ENCODE measurements at places on chromosomes 5 and 9. TPM values are rescaled to one million over a fixed set of nuclear protein-coding genes. Genes with fewer than 3 reads are reported as not detected.

DNA sequence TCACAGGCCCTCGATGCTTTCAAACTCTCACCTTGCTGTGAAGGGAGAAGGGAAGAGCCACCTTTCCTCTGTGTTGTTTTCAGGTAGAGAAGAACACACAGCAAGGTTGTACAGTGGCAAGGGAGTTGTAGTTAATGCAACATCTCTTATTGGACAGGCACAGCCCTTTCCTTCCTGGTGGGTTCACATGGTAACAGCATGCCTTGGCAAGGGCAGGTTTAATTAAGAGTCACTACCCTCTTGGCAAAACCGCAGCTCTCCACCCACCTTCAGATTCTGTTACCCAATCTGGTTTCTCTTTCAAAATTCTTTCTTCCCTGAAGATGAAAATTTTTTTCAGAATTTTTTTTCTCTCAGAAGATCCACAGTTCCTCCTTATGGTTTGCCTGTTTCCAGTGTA is 253.1 kb downstream of the TLR4 start:
- no peaks in the 10 kb centered on the region for H3K36me3 ChIP-seq
- no peak for DNase-seq

PCDHB14 gene
- total RNA-seq: 3.3 TPM

DNA sequence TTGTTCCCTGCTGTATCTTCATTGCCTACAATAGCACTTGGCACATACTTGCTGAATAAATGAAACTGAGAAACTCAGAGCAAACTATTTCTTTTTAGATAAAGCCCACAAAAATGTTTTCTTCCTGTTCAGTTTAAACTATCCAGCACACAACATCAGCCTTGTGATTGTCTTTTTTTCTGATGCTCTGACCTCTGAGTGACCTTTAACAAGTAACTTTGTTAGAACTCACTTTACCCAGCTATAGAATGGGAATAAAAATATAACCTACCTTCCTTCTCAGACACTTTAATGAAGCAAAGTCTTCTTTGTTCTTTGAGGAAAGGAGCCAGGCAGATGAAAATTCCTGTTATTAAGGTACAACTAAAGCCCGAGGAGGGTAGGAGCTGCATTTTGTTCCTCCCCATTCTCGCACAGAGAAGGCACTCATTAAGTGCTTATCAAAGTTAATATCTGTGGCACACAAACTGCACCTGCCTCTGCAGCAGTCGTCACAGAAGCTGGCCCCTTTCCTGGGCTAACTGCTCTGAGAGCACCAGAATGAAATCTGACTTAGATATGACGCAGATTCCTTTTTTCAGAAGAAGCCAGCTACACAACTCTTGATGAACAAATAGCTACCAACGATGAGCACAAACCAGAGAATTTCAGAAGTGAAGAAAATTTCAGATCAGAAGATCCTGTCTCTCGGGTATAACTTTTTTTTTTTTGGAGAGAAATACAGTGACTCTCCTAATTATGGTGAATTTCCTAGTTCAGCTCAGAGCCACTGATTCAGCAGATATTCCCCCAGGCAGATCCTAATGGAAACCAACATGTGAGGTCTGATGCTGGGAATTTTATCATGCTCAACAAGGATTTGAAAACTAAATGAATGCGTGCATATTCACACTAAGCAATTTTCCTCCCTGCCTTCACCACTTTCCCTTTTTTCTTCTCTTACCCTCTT is 31.0 kb upstream of the NR3C1 start:
- no peak for DNase-seq
- H3K4me1 ChIP-seq: no peaks in the 10 kb centered on the region
- no peak overlapping the region for H3K27ac ChIP-seq
- peaks cover 3% of the 10 kb centered on the region for H3K27me3 ChIP-seq
- no peaks in the 10 kb centered on the region for H3K36me3 ChIP-seq
- no peak overlapping the region for H3K4me3 ChIP-seq

GCNT4 gene
- 1.4 TPM for total RNA-seq

CDC14B gene
- 22.3 TPM for total RNA-seq

DNA sequence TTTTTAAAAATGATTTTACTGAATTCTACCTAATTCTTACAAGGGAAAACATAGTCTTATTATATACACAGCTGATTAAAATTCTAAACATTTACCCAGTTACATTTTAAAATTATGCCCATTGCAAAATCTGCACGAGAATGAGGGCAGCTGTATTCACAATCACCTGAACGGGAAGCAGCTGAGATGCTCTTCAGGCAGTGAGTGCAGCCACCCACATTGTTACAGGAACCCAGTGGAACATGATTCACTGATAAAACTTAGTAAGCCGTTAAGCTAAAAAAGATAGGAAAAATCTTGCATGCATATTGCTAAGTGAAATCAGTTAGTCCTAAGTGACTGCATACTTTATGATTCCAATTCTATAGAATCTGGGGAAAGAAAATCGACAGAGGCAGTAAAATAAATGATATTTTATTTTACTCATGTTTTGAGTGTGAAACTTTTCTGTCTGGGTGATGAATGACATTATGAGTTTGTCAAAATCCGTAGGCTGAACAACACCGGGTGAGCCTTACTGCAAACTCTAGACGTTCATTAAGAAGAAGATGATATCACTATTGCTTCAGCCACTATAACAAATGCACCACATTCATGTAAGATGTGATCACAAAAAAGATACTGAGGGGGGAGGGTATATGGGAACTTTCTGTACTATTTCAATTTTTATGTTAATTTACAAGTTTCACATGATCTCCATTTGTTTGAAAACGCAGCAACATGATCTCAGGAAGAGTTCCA is 39.1 kb upstream of the FLT4 start:
- no peak overlapping the region for H3K4me3 ChIP-seq
- no peaks in the 10 kb centered on the region for H3K36me3 ChIP-seq
- H3K27ac ChIP-seq: no peak overlapping the region
- H3K4me1 ChIP-seq: no peaks in the 10 kb centered on the region
- no peak for DNase-seq
- peaks cover 48% of the 10 kb centered on the region for H3K27me3 ChIP-seq

ESM1 gene
- not detected for total RNA-seq

Data from transverse colon (tissue), 4 donors.